ENCODE measurements at places on chromosomes 1 and 21.

GRCh38 chr1:186829686-186830587, 1.2 kb downstream of the PLA2G4A start:
- no peak for DNase-seq

DNA sequence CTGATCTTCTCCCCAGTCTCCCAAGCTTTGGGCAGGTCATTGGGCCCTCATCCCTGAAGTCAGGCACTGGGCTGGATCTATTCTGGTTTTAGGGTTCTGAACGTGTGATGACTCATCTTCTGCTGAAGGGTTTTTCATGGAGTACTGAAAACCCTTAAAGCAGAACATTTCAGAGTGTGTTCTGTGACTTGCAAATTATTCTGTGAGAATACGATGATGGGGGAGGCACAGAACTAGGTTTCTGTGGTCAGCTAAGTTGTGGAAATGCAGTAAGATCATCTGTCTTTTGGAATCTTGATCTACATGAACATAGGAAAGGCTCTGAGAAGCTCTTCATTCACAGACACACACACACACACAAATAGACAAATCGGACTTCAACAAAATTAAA, 46.2 kb downstream of the NAV1 start:
- DNase-seq: no peak

DNA sequence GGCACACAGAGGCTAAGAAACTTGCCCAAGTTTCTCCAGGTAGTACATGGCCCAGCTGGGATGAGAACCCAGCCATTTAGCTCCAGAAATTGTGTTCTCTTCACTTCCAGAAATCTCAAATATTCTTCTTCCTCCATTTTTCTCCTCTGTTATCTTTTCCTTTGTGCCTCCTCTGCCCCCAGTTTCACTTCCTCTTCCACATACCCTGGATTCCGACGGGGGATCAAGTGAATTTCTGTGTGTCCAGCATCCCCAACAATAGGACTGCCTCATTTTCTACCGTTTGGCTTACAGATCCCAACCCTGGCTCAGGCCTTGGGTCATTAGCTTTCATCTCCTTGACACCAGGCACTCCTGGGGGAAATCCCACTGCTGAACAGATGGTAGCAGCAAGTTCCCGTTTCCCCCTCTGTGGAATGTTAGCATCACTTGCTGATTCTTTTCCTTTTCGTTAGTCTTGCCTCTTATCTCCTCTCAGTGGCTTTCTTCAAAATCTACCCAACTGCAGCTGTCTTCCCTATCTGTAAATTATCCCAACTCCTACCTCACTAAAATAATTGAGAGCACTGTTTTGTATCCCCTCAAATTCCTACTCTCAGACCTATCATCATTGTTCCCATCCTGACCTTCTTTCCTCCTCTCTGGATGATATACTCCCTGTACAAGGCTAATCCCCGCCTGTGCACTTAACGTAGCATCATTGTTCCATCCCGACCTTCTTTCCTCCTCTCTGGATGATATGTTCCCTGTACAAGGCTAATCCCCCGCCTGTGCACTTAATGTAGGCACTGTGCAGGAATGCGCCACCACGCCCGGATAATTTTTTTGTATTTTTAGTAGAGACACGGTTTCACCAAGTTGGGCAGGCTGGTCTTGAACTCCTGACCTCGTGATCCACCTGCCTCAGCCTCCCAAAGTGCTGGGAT, 36.5 kb downstream of the SCCPDH start:
- no peak for DNase-seq

- DNase-seq: no peak
These were observed 430.9 kb downstream of the LTN1 start for GRCh38 chr21:28561772-28562171.

GRCh38 chr1:111769517-111770146, 13.9 kb downstream of the DDX20 start:
- DNase-seq: no peak

GRCh38 chr1:216457356-216457755, 34.1 kb upstream of the USH2A start:
- no peak for DNase-seq

DNA sequence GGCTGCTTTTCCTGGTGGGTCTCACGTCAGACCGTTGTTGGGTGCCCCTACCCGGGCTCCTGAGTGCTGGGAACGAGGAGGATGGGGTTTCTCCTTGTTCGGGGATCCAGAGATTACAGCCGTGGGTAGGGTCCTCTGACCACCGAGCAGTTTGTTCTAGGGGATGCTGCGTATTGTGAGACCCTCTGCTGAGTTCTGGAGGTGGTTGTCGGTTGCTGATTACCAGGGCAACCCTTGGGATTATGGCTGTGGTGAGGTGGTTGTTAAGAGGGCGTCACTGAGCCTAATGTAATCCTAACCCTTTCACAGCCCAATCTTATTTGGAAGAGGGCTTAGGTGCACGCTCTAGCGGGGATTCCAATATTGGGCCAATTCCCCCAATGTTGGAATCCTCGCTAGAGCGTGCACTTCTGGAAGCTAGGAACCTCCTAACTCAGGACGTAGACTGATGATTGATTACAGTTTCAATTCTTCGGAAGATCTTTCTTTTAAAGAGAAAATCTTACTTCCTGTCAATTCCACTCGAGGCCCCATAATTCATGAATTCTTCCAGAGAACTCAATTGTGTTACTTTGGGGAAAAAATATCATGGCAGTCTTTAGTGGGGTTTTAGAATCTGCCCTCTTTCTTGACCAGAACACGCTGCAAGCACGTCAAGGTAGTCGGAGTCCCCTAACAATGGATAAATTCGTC, 483 bp downstream of the TCEANC2 start:
- DNase-seq: no peak

DNA sequence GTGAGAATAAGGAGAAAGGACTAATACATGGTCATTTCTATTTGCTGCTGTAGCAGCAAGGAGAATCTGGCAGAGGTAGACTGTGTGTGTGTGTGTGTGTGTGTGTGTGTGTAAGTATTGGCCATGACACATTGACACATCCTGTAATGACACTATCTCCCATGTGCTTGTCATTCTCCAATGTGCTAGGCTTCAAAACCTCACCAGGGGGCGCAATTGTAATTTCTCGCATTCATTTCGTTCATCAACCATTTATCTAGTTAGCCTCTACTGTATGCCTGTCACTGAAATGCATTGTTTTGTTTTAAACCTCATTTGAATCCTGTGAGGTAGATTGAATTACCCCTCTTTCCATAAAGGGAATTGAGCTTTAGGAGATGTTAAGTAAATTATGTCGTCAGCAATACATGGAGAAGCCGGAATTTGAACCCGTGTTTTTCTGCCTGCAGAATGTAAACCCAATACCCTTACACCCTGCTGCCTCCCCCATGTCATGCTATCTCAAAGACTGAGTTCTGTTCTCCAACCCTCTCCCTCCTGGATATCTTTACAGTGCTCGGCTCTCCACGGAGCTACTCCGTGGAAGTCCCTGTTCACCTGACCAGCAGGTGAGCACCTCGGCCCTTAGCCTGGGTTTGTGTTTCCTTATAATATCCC, 100.8 kb downstream of the UCK2 start:
- no peak for DNase-seq

DNA sequence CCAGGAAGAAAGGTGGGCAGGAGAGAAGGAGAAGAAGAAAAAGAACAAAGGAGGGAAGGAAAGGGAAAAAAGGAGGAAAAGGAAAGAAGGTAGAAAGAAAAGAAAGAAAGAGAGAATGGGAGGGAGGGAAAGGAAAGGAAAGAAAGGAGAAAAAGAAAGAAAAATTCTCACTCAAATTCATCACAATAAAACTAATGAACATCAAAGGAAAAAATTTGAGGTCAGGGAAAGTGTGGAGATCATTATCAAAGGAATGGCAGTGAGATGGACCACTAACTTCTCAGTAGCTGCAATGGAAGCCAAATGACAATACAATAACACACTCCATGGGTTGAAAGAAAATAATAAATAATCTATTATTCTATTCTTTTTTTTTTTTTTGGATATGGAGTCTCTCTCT, 48.0 kb upstream of the JAK1 start:
- no peak for DNase-seq

- no peak for DNase-seq
These were observed 6.2 kb downstream of the SLC26A9 start for GRCh38 chr1:205936846-205937586.

GRCh38 chr1:181036107-181036836, 2.5 kb downstream of the MR1 start:
- no peak for DNase-seq

- DNase-seq: peak; percentile 81
These were observed at the start of the genes LYSMD1 and SCNM1 for GRCh38 chr1:151165738-151166504. LYSMD1 (minus strand) TSS chr1:151165902; CDS start chr1:151165258, 644 bp downstream. SCNM1 (plus strand) TSS chr1:151166144; CDS start chr1:151166153, 9 bp downstream.

- no peak for DNase-seq
These were observed 44.6 kb downstream of the WASF2 start for GRCh38 chr1:27445177-27445936.

- no peak for DNase-seq
These were observed 45.9 kb downstream of the RGL1 start for GRCh38 chr1:183850852-183851251.

DNA sequence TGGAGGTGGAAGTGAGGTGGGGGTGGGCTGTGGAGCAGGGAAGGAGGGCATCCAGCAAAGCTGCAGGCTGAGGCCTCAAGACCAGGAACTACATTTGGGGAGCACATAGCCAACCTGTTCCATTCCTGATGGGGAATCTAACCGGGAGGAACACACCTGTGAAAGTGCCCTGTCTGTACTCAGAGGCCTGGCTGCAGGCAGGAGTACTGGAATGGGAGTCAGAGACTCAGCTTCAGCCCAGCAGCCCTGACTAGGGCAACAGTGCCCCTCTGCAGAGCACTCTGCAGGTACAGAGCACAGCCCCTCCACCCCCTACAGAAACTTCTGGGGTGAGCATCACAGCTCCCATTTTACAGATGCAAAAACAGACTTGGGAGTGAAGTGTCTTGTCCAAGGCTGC, 126.4 kb downstream of the DMRTB1 start:
- DNase-seq: no peak

DNA sequence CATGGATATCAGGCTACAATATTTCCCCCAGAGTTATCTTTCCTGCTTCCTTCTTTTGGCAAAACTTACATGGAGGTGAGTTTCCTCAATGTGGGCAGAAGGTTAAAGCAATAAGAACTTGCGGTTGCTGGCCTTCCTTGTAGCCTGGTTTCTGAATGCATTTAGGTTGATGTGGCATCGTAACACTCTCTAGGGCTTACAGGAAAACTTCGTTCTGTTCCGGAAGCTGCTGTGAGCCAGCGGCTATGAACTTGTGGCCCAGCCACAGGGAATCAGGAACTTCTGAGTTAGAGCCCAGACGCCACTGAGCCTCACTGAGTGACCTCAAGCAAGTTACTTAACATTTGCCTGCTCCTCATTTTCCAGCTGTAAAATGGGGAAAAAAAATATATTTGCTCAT, 623.4 kb upstream of the ADAMTS5 start:
- DNase-seq: no peak

DNA sequence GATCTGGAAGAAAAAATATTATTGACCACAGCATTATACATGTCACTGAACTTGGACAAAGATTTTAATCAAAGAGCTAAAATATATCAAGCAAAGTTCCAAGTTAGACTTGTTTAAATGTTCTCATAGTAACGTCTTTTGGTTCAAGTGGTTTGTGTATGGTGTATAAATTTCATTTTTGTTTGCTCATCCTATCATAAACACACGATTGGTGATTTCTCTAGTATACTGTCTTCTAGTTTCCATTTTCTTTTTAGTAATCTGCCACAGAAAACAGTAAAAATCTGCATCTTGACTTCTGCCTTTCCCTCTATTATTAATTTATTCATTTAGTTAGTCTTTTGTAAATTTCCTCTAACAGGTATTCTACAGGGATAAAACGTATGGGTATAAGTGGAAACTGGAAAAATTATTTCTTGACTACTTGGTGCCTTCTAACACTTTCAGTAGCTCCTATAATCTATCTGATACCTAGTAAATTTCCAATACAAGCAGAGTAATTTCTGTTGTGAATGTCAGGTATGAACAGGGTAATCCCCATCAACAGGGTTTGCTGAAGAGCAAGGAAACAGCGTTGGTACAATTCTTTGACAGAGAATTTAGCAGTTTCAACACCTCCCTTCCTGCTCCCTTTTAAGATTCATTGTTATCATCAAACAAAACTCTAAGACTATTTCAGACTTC, 268.0 kb downstream of the PTPRC start:
- no peak for DNase-seq

DNA sequence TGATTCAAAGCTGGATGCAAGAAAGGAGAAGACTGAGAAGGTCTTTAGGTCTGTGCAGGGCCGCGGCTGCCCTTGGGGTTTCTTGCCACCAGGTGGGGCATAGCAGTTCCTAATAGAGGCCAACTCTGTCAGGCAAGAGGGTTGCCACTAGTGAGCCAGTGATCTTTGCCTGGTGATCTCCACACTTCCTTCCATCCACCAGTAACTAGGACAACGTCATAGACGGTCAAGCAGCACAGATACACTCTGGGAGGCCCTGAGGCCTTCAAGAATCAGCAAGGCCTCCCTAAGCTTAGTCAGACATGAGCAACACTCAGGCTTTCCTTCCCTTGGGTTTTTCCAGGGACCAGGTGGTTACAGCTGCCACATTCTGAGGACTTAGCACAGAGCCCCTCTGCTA, 32.9 kb upstream of the ATP2B4 start:
- no peak for DNase-seq

- no peak for DNase-seq
These were observed 7.8 kb downstream of the PSMB2 start for GRCh38 chr1:35633547-35633946.

GRCh38 chr1:37660664-37661063, 26.0 kb upstream of the RSPO1 start:
- no peak for DNase-seq

DNA sequence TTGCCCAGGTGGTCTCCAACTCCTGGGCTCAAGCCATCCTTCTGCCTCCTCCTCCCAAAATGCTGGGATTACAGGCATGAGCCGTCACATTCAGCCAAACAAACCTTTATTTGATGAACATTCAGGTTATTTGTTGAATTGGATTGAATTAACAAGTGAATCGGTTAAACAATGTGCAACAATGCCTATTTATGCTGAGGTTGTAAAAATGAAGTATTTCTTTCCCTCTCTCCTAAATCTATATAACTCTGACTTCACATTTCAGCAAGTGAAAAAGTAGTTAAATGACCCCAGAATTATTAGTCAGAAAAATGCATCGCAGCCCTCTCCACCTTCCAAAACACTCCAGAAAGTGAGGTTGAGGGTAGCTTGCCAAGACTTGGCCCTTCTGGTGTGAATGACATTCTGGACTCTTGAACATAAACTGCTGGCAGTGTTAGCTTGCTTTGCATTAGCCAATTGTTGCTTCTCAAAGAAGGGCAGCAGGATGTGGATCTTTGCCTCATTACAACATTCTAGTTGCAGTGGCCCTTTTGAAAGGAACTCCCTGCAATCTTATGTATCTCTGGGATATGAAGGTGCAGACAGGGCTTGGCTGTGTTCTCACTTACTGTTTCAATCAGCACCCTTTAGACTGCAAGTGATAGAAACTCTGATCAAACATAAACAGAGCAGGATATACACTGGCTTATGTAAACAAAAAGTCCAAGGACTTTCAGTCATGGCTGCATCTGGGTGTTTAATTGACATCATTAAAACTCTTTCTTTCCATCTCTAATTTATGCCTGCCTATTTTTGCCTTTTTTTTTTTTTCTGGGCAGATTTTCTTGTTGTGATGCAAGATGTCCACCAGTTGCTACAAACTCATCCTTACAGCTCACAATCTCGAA, 22.4 kb downstream of the EDN2 start:
- no peak for DNase-seq
